Effector CD4-positive, alpha-beta T cell (primary cell): ENCODE measurements at places on chromosomes 7 and 10.

GRCh38 chr10:132624847-132625471 lies 87.4 kb downstream of the INPP5A start:
- no peak for DNase-seq

DNA sequence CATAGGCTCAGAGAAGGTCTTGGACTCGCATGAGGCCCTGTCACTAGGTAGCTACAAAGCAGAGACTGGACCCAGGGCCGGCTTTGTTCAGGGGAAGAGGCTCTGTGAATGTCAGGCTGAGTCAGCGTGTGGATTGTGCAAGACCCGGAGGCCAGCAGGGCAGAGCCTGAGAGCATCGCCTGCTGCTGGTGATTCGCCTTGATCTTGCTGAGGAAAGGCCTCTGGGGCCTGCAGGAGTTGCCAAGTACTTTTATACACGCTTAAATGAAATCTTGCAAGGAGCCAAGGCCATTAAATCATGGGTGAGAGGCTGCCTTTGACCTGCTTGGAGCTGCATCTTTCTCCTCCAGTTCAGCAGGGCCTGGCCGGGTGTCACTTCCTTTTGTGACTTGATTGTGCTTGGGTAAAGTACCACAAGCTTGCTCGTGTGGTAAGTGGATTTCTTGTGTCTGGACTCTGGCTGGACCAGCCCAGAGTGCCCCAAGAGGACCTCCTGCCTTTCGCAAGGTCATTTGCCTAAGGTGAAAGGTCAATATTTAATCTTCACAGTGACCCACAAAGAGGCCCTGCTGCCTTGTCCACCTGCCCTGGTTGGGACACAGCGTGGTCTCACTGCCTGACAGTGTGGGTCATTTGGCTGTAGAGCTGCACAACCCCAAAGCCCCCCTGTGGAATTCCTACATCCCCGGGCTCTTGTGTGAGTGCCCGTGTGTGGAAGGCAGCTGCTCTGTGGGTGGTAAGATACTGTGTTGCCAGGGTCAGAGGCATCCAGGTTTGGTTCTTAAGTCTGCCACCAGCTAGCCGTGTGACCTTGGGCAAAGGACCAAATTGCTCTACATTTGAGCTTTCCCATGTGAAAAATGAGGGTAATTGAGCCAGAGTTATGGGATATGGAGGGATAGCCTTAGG lies 38.6 kb upstream of the SH2D4B start:
- DNase-seq: peak; percentile 28

- no peak for DNase-seq
These were observed 41.2 kb upstream of the PLPP4 start for GRCh38 chr10:120415709-120416330.

DNA sequence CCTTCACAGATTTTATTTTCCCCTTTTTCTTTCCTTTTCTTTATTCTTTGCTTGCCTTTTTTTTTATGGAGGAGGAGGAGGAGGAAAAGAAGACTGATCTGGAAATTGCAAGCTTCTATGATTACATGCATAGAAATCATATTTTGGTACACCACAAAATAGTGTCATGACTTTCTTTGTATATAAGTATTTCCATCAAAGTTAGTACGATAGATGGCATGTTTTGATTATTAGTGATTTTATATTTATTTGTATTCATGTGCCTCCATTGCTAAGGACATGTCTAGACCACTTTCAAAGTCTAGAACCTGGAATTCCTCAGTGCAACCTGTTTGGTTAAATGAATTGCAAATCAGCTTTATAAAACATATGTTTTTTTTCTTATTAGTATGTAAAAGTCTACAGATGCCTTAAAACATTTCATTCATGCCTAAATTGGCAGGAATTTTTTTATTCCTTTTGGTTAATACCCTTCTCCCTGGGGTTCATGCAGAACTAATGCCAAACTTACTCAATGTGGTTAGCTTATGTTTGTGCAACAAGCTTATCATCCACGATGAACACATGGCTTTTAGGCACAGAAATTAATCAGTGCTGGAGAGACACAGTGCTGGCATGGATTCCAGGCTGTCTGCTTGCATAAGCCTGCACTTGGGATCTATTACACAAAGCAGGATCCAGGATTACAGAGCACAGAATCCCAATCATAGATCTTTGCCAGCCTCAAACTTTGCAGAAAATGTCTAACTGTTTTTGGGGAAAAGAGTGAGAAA lies 213.1 kb downstream of the CHRM2 start:
- DNase-seq: no peak

DNA sequence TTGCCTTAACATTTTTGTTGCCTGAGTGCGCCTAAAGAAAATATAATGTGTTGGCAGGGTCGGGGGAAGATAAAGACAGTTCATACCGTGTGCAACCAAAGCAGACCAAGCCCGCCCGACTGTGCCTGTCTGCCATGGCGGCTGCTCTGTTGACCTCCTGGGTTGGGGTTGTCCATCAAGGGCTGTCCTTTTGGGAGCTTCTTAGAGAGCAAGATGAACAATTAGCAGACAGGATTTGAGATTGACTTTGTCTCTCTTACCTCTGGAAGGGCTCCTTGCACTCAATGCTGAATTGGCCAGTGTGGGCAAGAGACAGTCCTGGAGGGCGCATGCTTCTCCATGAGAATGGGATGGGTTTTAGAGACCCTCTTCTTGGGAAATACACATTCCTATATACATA lies 319.6 kb downstream of the GLRX3 start:
- DNase-seq: no peak

DNA sequence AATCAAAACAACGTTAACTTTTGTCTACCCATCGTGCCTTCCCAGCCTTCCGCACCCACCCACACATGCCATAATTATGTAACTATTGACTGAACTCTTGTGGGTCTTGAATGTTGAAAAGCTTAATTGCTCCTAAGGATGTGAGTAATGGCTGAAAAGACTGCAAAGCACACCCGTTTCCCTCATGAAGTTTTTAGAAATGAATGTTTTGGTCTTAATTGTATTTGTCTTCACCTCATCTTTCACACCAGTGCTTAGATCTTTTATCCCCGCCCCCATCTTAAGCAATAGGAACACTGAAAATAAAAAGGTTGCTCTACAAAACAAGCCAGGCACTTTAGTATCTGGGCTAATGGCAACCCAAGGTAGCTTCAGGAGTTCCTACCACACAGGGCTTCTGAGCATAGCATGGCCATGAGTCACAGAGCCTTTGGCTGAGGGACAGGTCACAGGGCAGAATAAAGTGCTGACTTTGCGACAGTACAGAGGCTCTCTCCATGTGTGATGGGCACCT lies 690.5 kb downstream of the PARD3 start:
- no peak for DNase-seq

GRCh38 chr7:140156460-140157080 lies 20.2 kb downstream of the KDM7A start:
- DNase-seq: no peak

GRCh38 chr10:31584876-31585275 lies 265.9 kb downstream of the ZEB1 start:
- DNase-seq: no peak

DNA sequence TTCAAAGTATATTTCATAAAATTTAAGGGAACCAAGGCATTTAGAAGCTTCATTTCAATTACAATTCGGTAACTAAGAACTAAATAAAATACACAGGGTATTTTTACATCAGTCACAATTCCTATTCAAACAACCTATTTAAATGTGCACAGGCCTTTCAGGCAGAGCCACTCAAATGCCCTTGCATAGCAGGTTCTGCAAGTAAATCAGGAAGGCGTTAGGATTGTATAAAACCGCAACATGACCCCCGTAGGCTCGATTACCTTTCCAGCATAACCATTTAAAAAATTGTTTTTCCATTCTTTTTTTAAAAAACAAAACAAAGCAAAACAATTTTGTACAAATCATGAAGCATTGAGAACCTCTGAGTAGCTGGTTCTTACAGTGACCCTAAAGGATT lies 289.9 kb upstream of the SP8 start:
- DNase-seq: no peak

DNA sequence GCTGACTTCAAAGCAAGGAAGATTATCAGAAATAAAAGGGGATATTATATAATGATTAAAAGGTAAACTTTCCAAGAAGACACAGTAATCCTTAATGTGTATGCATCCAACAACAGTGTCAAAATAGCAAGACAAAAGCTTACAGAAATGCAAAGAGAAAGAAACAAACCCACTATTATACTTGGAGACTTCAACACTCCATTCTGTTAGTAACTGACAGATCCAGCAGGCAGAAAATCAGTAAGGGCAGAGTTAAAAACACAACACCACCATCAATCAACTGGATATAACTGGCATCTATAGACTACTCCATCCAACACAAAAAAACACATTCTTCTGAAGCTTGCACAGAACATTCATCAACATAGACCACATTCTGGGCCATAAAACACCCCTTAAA lies 103.8 kb downstream of the OR13A1 start:
- DNase-seq: no peak
